Activated CD8-positive, alpha-beta memory T cell treated with anti-CD3 and anti-CD28 coated beads for 24 hours (primary cell): ENCODE measurements at places on chromosomes 2 and 18.

DNA sequence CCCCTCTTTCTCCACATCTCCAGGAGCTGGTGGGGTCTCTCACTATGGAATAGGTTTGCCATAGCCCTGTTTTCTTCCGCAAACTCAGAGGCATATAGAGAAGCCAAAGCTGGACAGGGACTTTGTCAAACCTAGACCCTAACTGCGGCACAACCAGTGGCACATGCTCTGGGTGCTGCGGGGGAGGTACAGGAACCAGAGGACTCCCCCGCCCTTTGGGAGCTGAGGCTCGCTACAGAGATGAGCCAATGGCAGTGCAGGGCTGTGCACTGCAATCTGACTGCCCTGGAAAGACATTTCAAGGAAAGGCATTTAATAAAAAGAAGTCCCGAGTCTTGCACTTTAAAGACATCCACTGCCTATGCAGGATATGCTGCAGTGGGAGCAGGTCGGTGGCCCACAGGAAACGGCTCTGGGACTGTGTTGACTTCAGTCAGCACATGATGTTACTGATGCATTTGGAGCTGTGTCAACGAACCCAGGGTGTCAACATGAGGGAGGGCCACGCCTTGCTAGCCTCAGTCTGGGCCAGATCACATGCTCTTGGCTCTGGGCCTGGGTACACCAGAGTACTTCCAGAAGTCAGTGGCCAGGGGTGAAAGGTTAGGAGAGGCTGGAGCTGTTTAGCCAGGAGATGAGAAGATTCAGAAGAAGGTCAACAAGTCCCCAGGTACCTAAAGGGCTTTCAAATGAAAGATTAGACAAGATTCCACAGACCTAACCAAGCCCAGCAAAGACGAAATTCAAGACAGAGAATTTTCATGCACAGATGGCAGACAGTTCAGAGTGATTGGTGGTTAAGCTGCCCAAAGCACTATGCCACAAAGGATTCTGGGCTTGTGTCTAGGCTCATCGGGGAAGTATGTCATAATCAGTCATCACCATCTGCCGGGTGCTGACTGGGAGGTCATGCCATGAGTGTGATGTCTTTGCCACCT lies 8.2 kb downstream of the SLC35F6 start:
- no peak for DNase-seq

GRCh38 chr18:62967089-62967488 lies 251.7 kb downstream of the PHLPP1 start:
- no peak for DNase-seq

- no peak for DNase-seq
These were observed 71.1 kb downstream of the LDLRAD4 start for GRCh38 chr18:13289481-13290205.

- no peak for DNase-seq
These were observed 45.5 kb downstream of the CERS6 start for GRCh38 chr2:168501466-168502065.

GRCh38 chr2:43201497-43201896 lies 24.9 kb downstream of the ZFP36L2 start:
- DNase-seq, result no peak

DNA sequence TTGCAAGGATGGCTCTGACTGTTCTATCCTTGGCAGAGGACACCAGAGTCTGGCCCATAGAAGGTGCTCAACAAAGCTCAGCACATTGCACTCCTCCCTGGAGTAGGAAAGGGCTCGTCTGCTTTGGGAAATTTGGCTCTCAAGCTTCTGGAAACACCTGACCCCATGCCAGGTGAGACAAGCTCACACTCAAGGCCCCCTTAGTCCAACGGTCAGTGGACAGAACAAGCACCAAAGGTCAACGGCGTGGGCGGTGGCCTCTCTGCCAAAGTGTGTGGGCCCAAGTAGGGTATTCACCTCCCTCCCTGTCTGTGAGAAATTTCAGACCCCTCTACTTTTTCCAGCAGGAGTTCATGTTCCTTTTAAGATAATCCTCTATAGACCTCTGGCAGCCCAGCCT lies 2.0 kb upstream of the STEAP3 start:
- DNase-seq, result no peak
